NCI-H2081 treated with DMSO at 0.1 percent for 48 hours (cell line): ENCODE measurements at places on chromosomes 7 and 10.

DNA sequence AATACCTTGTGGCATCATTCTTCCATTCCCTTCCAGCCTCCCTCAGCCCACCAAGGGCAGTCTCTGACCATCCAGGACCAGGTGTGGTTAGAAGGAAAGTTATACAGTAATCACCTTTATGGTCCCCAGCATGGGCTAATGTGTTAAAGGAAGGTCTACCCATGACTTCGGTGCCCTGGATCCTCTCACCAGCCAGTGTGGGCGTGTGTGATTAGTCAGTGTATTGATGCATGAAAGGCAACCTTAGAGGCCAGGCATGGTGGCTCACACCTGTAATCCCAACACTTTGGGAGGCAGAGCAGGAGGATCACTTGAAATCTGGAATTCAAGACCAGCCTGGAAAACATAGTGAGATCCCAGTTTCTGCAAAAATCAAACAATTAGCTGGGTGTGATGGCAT is 88.9 kb downstream of the APBB1IP start:
- no peak for DNase-seq

DNA sequence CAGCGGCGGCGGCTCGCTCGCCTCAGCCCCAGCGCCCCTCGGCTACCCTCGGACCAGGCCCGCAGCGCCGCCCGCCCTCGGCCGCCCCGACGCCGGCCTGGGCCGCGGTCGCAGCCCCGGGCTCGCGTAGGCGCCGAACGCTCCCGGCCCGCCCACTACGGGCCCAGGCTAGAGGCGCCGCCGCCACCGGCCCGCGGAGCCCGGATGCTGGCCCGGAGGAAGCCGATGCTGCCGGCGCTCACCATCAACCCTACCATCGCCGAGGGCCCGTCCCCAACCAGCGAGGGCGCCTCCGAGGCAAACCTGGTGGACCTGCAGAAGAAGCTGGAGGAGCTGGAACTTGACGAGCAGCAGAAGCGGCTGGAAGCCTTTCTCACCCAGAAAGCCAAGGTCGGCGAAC is 18.2 kb upstream of the TSPAN33 start:
- DNase-seq: no peak

- no peak for DNase-seq
Measured at GRCh38 chr7:21948364-21948763, 2.7 kb upstream of the CDCA7L start.

GRCh38 chr10:79333513-79333912 is 13.8 kb upstream of the PPIF start:
- no peak for DNase-seq

DNA sequence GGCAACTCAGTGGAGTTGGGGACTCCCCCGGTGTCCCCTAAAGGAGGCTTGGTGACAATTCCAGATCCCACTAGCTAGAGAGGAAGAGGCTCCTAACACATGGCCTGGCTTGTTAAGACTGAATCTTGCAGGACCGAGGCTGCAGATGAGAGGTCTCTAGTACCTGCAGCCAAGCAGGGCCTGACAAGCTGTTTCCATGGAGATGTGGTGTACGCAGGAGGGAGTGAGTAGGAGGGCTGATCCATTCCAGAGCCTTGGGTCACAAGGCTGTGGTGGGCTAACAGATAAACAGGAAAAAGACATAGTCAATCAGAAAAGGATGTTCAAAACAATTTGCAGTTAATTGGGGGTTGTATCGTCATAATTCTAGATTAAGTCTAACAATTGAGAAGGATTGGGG is 77.3 kb upstream of the MKLN1 start:
- no peak for DNase-seq

- no peak for DNase-seq
Measured at GRCh38 chr7:45992826-45993225, 71.8 kb upstream of the IGFBP3 start.

DNA sequence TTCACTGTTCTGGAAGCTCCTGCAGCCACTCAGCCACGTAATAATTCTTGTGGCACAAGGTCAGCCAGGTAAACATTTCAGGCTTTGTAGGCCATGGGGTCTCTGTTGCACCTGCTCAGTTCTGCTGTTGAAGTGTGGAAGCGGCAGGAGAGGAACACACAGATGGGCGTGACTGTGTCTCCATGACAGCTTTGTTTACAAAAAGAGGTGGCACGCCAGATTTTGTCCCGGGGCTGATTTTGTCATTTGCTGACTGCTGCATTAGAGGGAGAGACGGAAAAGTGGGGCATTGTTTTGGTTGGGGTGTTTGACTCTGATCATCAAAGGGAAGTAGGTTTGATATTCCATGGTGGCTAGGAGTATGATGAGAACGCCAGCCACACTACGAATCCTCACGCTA is 103.1 kb downstream of the PRKAG2 start:
- DNase-seq: peak; percentile 14

- DNase-seq: no peak
Measured at GRCh38 chr10:61049386-61049785, 105.4 kb upstream of the RHOBTB1 start.

GRCh38 chr10:69348816-69349541 is 67.7 kb downstream of the TACR2 start:
- peak; percentile 56 for DNase-seq

- no peak for DNase-seq
Measured at GRCh38 chr7:132440151-132440550, 136.1 kb downstream of the PLXNA4 start.

GRCh38 chr7:158488181-158488971 is 99.2 kb downstream of the PTPRN2 start:
- DNase-seq: no peak

GRCh38 chr7:74032624-74033371 is 4.8 kb downstream of the ELN start:
- no peak for DNase-seq

DNA sequence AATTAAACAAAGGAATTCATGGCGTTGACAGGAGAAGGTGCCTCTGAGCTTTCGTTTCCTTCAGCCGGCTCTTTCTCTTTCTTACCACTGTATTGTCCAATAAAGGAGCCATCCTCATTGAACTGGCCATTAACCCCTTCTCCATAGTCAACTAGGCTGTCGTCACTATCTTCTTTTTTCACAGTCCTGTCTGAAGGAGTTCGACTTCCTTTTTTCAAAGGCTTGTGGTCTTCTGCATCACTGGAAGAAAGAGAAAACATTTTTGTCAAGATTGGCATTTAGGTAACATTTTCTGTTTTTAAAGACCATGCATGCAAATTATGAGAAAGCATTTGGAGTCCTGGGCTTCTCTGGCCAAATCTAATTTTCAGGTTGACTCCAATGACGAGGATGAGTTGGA is 19.7 kb upstream of the LAMB4 start:
- no peak for DNase-seq
